DMS153 (cell line): ENCODE measurements at places on chromosomes 7 and 10.

GRCh38 chr7:18046601-18047000 is 19.0 kb upstream of the PRPS1L1 start:
- no peak for DNase-seq

- DNase-seq = no peak
Observed at GRCh38 chr7:35991511-35992232, 161.4 kb upstream of the EEPD1 start.

DNA sequence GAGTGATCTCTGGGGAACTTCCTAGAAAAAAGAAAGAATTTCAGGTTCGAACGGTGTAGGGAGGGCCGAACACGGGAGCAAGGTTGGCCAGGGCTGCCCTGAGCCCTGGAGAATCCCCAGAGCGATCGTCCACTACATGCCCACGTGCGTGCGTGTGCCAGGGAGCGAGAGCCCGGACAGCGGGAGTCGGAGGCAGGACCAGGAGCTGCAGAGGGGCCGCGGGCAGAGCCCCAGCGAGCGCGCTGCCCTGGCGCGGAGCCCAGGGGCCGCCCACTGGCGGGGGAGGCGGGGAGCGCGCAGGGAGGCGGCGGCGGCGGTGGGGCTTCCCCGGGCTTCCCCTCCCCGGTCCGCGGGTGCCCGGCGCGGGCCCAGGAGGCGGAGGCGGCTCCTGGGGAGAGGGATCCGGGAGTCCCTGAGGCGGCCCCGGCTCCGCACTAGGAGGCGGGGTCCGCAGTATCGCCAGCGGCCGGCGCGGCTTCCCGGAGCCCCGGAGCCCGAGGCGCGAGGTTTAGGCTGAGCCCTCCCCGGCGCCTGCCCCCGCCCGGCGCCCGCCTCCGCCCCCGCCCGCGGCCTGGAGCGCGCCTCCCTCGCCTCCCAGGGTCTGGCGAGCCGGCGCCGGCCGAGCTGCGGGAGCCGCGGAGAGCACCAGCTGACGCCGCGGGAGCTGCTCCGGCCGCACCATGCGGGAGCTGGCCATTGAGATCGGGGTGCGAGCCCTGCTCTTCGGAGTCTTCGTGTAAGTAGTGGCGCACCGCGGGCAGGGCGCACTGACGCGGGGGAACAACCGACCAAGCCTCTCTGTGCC is at the start of gene PLPP4:
TSS of gene PLPP4 (plus strand) at position 602 of the 805 bp plus-strand sequence. CDS start at position 681, 79 bp downstream.
- DNase-seq = no peak

GRCh38 chr10:103394180-103394579 is 2.1 kb downstream of the ATP5MK start:
- DNase-seq = no peak

- DNase-seq = no peak
Observed at GRCh38 chr10:69243817-69244216, 23.7 kb downstream of the HKDC1 start.

- DNase-seq = no peak
Observed at GRCh38 chr10:21692916-21693315, 158.9 kb downstream of the MLLT10 start.

GRCh38 chr7:25870574-25870973 is 281.4 kb upstream of the NFE2L3 start:
- DNase-seq = no peak

DNA sequence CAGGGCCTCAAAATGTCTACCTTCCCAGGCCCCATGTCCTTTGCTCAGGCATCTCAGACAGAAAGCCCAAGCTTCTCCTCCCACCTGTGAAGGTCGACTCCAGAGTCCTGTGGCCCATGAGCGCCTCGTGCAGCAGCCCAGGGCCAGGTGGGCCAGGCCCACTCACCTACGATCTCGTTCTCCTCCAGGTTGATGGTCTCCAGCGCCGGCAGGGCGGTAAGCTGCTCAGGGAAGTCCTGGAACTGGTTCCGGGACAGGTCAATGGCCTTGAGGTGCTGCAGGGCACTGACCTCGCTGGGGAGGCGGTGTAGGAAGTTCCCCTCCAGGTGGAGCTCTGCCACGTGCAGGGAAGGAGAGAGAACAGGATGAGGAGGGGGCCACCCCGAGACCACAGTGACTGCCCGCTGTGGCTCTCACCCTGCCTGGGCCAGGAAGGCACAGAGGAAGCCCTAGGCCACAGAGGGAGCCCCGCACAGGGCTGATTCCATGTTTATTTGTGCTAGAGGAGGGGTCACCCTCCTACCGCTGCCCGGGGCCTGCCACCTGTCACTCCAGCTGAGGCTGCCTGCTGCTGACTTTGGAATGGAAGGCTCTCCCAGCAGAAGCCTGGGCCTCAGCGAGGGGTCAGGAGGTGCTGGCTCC is 40.0 kb upstream of the NPFFR1 start:
- DNase-seq = no peak

DNA sequence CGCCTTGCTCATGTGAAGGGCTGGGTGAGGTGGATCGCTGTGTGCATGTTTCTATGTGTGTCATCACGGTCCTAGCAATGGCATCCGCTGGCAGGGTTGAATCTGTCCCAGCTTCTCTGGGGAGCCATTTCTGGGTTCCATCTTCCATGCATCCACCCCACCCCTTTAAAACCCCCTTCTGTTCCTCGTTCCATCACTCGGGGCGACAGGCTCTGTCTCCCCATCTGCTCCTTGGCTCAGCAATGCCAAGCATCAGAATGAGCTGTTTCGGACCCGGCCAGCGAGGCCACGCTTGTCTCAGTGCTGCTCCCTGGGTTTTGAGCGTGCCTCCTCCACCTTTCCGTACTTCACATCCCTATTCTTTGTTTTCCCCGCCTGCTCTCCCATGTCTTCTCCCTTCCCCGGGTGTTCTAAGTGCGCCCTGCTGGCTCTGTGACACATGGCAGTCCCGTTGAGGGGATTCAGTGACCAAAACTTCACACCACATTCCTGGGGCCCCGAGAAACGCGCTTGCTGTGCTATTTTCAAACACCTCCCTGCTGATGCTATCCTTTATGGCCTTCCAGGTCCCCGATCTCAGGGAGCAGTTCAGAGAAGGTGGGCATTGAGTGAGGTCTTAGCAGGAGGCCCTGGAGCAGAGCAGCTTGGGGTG is 554.1 kb upstream of the FOXK1 start:
- DNase-seq = no peak

DNA sequence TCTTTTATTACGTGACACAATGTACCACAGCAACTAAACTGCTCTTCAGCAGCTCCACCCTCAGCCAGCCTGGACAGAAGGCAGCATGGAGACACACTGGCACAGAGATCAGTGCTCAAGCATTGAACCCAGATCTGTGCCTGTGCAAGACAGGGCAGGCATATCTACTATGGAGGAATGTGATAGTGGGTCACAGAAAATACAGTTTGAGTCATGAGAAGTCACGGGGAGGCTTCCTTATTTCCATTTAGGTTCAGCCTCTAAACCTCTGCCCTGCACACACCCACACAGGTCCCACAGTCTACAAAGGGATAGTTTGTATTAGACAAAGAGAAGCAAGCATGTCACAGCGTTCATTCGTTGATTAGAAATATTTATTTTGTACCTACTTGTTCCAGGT is 187.4 kb upstream of the AGR3 start:
- no peak for DNase-seq

DNA sequence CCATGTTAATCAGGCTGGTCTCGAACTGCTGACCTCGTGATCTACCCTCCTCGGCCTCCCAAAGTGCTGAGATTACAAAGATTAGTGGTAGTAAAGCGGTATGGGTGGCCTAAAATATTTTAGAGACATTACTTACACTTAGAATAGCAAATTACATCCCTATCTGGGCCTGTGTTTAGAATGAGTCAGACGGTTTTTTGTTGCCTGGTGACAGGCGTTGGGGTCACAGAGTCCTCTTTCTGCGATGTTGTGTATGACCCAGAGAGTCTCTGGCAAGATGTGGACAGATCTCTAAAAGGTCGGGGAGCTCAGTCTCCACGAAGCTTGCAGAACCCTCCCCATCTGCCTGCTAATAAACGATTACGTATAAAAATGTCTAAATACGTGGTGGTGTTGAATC is 39.6 kb upstream of the PRKCQ start:
- DNase-seq = no peak

DNA sequence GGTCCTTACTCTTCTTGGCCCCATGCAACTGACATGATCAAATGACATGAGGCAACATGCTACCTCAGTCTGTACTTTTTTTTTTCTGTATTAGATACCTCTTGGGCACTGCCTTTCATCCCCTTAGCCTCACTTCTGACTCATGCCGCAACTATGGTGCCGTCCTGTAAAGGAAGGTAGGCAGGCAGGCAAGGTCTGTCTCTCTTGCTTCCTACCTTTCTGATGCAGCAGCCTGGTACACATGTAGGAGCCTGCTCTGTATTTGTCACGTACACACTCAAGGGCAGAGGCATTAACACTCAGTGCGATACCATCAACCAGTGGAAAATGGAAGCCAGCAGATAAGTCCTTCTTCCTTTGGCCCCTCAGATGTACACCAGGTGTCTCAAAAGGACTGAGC is 146.7 kb downstream of the ATE1 start:
- no peak for DNase-seq

DNA sequence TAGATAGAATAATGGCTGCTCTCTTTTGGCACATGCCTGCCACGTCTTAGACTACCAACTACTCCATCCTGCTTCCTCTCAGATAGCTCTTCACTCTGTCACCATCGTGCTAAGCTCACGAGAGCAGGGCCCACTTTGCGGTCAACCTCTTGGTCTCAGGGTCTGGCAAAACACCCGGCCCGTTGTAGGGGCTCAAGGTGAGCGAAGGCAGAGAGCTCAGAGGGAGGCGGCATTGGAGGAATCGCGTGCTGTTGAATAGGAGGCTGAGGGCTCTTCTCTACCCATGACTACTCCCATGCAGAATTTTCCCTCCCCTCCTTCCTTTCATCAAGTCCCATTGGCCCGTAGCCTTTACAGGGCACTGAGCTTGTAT is 100.9 kb upstream of the DDC start:
- no peak for DNase-seq

GRCh38 chr7:99792967-99793366 is 9.0 kb upstream of the CYP3A4 start:
- no peak for DNase-seq

DNA sequence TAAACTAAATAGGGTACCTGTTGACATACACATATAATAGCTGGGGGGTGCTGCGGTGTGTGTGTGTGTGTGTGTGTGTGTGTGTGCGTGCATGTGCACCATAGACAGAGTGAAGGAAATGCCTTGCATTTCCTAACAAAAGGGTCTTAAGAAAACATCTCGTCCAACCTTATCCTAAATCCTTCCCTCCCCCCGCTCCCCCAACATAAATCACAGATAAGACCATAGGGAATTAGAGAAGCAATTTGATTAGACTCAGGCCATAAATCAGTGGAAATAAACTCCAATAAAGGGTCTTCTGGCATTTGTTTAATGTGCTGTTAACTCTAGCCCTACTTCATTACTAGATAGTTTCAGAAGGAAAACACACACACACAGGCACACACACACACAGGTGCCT is 148.5 kb downstream of the PPP1R17 start:
- no peak for DNase-seq

DNA sequence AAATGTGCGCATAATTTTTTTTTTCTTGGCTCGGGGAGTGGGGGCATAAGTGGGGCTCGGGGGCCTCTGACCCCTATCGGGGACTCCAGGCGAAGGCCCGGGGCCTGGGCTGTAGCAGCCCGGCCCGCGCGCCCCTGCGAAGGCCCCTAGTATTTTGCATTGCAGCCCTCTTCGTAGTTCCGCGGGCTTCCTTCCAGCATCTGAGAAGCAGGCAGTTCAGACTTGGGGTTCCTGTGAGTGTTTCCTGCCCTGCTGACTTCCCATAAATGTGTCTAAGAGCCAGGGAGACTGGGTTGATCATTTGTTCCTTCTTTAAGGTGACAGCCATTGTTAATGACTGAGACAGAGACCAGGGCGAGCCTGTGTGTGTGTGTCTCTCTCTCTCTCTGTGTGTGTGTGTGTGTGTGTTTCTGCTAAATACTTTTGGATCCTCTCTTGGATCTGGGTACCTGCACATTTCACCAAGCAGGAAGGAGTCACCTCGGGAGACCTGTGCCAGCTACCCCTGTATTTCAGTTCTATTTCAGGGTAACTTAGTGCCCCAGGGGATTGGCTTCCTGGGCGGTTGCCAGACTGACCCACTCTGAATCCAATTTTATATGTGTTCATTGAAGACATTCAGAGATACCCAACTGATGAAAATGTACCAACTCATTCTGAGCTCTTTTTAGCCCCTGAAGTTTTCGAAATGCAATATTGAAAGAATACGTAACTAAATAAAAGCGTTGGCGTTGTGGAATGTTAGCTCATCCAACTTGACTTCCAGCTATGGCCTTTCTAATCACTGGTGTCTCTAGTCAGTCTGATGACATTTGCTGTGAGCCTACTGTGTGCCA is 805 bp downstream of the MSRB2 start:
- no peak for DNase-seq

DNA sequence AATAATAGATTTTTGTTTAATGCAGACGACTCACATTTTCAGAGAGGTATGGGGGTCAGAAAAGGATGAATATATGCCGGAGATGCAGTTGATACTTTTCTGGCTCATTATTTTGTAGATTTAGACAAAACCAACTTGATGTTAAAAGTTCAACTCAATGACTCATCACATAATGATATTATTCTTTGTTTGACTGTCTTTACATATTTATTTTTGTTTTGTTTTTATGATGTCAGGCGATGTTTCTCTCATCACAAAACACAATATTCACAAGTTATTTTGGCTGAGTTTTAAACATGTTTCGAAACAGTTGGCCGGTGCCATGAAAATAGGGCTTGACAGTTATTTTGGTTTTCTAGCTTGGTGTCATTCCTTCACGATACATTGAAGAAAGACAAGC is 1.3 kb downstream of the GJD4 start:
- DNase-seq = no peak

GRCh38 chr10:128009372-128010126 is 102.6 kb downstream of the PTPRE start:
- DNase-seq = no peak

DNA sequence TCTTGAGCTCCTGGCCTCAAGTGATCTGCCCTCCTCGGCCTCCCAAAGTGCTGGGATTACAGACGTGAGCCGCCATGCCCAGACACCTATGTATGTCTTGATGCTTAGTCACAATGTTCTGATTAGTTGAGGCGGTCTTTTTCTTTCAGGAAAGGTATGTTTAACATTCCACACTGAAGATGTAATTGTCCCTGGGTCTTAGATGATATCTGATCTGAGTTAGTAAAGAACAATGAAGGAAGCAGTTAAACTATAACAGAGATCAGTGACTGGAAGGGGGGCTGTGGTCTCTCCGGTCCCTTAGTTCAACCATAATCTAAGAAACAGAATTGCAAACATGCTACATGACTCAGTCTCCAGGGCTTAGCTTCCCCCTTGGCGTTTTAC is 31.5 kb upstream of the SH2D4B start:
- no peak for DNase-seq
